ENCODE measurements at places on chromosomes 12 and 14. TPM values are rescaled to one million over a fixed set of nuclear protein-coding genes. Genes with fewer than 3 reads are reported as not detected.
A peak's percentile ranks its signal among the peaks of the same experiment; 100 is the strongest.

The RAD9B gene
- total RNA-seq, result not detected

GRCh38 chr14:54425537-54426274 lies 15.5 kb downstream of the CNIH1 start:
- no peak overlapping the region for H3K4me3 ChIP-seq
- no peak for DNase-seq
- H3K36me3 ChIP-seq, result peaks cover 24% of the 10 kb centered on the region
- no peaks in the 10 kb centered on the region for H3K27me3 ChIP-seq
- H3K27ac ChIP-seq, result no peak overlapping the region
- no peaks in the 10 kb centered on the region for H3K4me1 ChIP-seq

DNA sequence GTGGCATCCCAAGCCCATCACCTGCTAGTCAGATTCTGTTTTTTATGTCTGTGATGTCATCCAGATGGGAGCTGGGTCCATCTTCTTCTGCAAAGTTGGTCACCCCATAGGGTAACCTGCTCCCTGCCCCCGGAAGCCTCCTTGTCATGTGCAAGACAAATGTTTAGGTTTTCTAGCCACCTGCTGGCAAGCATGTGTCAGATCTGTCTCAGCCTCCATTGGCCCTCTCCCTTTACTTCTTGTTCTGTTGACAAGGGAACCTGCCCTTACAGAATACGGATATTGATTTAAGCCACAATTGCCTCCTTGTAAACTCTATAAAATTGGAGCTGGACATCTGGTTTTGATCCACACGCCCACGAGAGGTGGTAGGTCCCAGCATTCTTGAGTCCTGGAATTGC lies 7.5 kb downstream of the NTF3 start:
- H3K4me3 ChIP-seq, result no peak overlapping the region
- no peaks in the 10 kb centered on the region for H3K4me1 ChIP-seq
- no peaks in the 10 kb centered on the region for H3K36me3 ChIP-seq

DNA sequence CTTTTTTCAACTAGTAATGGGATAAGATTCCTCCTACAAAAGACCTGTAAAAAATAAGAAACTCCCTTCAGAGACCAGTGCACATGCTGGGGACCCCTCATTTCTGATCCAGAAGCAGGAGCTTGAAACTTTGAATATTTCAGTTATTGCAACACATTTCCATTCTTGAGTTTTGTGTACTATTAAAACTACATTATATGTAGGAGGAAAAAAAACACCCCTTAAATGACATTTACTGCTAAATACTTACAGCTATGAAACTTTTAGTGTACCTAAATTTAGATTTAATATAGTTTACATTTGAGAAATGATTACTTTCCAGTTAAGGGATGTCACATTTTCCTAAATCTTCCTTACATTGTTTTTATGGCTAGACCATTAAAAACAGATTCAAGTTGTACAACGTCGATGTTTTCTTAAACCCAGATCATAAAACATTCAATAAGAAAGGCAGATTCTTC lies 4.1 kb downstream of the LRIG3 start:
- H3K27ac ChIP-seq, result peak overlapping the region; percentile 99
- H3K4me3 ChIP-seq, result peak overlapping the region; percentile 8
- peaks cover 4% of the 10 kb centered on the region for H3K36me3 ChIP-seq
- no peaks in the 10 kb centered on the region for H3K27me3 ChIP-seq
- no peak for DNase-seq
- peaks cover 32% of the 10 kb centered on the region for H3K4me1 ChIP-seq

The PROX2 gene
- total RNA-seq, result not detected

DNA sequence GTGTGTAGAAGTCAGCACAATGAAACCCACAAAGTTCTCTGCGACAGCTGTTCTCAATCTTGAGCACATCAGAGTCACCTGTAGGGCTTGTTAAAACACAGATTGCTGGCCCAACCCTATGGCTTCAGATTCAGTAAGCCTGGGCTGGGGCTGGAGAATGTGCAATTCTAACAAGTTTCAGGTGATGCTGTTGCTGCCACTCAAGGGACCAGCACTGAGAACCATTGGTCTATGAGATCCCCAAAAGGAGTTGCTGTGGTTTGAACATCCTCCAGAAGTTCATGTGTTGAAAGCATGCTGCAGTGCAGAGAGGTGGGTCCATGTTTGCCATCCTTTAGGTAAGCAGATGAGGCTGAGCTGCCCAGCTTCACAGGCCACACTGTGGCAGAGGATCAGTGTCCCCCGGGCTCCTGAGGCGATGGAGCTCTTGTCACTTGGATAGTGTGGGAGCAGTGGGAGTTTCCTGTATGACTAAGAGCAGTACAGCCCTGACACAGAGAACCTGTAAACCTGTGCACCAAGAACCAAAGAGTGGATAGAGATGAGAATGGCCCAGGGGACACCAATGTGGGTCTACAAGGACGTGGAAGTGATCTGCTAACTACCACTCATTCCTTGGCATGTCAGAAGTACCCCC lies 8.0 kb upstream of the RTRAF start:
- DNase-seq, result no peak
- H3K4me3 ChIP-seq, result no peak overlapping the region
- H3K36me3 ChIP-seq, result no peaks in the 10 kb centered on the region
- H3K4me1 ChIP-seq, result no peaks in the 10 kb centered on the region
- H3K27ac ChIP-seq, result no peak overlapping the region

The SMAGP gene
- 10.5 TPM for total RNA-seq

The REC8 gene
- 4.5 TPM for total RNA-seq

GRCh38 chr12:53602176-53602864 lies 23.9 kb downstream of the ATF7 start:
- peaks cover 8% of the 10 kb centered on the region for H3K4me1 ChIP-seq
- no peak for DNase-seq
- H3K4me3 ChIP-seq, result no peak overlapping the region
- no peaks in the 10 kb centered on the region for H3K27me3 ChIP-seq

The COPZ1 gene
- 243 TPM for total RNA-seq

DNA sequence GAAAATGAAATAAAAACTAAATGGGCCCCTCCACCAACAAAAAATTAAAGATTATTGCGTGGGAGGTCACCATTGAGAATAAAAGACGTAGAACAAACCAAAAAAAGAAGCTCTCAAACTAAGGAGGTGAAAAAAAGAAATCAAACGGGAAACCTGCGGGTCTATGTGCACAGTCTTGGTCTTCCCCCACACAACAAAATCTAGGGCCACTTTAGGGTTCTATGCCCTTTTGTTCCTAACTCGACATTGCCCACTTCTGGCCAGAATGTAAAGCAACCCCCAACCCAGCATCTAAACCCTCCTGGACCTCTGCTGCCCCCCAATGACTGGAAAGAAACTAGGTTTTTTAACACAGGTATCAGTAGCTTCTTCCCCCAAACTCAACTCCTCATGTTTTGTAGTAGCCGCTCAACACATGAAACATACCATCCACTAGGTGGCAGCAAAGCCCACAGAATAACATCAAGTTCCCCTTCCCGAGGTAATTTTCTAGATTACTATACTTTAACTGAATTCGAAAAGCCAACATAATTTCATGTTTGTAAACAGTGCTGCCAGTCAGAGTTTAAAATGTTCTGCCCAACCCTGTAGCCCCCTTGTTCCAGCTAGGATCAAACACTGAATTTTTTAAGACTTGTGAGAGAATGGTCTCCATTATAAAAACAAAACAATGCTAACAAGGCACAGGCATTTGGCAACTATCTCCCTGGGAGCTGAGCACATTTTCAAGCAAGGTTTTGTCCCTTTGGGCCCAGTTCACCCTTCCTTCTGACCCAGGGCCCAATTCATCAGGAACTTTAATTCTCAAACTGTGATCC lies 18.7 kb downstream of the DAD1 start:
- H3K36me3 ChIP-seq, result peaks cover 23% of the 10 kb centered on the region
- H3K27me3 ChIP-seq, result no peaks in the 10 kb centered on the region

The PIWIL1 gene
- 0.22 TPM for total RNA-seq

The AHSA1 gene
- total RNA-seq, result 108 TPM

DNA sequence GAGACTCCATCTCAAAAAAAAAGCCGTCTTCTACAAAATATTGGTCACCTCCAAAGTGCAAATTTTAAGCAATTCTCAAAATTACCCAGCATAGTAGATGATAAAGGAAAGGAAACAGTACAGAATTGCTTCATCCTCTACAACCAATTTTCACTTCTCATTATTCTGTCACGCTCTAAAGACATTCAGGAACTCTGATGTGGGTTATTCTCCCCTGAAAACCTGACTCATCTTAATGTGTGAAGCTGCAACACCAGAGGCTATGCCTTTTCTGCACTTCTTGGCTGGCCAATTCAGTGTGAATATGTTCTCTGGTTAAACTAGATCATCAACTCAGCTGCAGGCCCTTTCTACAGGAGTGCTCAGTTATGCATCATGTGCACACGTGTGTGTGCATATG lies 11.0 kb downstream of the PTGER2 start:
- no peak overlapping the region for H3K4me3 ChIP-seq
- no peak overlapping the region for H3K27ac ChIP-seq
- no peaks in the 10 kb centered on the region for H3K27me3 ChIP-seq

The MYO1H gene
- not detected for total RNA-seq

DNA sequence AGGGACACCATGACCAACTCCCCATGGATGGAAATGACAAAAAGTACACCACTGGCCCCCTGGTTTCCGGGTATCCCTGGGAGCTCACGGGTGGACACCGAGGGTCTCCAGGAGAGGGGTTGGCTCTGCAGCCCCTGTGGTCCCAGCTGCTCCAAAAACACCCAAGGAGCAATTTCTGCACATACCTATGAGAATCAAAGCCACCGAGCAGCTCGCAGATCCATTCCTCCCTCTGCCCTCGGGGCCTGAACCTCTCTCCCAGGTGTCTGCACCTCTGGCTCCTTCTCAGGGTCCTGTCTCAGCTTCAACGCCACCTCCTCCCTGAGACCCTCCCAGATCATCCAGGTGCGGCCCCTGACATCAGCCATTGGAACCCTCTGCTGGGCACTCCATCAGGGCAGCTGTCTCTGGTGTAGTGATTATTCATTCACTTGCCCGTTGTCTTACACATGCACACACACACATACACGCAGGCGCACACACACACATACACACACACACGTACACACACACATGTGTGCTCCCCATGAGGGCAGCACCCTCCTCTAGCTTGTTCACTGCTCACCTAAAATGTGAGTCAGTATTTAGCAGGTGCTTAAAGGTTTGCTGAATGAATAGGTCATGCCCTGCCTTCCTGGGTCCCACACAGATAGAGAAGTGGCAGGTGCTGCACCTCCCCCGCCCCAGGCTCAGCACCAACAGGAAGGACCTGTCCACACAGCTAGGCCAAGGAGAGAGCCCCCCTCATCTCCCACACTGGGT lies 5.9 kb downstream of the RIMBP2 start:
- H3K27ac ChIP-seq, result no peak overlapping the region
- H3K4me3 ChIP-seq, result no peak overlapping the region
- H3K27me3 ChIP-seq, result no peaks in the 10 kb centered on the region

The MYBPC1 gene
- total RNA-seq, result not detected

The KRT1 gene
- total RNA-seq, result 2.8 TPM

GRCh38 chr12:66446276-66446675 lies 144.0 kb downstream of the HELB start:
- H3K27ac ChIP-seq, result no peak overlapping the region
- no peak overlapping the region for H3K4me3 ChIP-seq
- no peaks in the 10 kb centered on the region for H3K27me3 ChIP-seq
- no peaks in the 10 kb centered on the region for H3K36me3 ChIP-seq
- H3K4me1 ChIP-seq, result no peaks in the 10 kb centered on the region
- no peak for DNase-seq

- DNase-seq, result peak; percentile 29
- H3K4me3 ChIP-seq, result no peak overlapping the region
- H3K27ac ChIP-seq, result no peak overlapping the region
- no peaks in the 10 kb centered on the region for H3K27me3 ChIP-seq
- no peaks in the 10 kb centered on the region for H3K4me1 ChIP-seq
- no peaks in the 10 kb centered on the region for H3K36me3 ChIP-seq
Measured at GRCh38 chr14:61950340-61950739, 188.1 kb downstream of the SNAPC1 start.

DNA sequence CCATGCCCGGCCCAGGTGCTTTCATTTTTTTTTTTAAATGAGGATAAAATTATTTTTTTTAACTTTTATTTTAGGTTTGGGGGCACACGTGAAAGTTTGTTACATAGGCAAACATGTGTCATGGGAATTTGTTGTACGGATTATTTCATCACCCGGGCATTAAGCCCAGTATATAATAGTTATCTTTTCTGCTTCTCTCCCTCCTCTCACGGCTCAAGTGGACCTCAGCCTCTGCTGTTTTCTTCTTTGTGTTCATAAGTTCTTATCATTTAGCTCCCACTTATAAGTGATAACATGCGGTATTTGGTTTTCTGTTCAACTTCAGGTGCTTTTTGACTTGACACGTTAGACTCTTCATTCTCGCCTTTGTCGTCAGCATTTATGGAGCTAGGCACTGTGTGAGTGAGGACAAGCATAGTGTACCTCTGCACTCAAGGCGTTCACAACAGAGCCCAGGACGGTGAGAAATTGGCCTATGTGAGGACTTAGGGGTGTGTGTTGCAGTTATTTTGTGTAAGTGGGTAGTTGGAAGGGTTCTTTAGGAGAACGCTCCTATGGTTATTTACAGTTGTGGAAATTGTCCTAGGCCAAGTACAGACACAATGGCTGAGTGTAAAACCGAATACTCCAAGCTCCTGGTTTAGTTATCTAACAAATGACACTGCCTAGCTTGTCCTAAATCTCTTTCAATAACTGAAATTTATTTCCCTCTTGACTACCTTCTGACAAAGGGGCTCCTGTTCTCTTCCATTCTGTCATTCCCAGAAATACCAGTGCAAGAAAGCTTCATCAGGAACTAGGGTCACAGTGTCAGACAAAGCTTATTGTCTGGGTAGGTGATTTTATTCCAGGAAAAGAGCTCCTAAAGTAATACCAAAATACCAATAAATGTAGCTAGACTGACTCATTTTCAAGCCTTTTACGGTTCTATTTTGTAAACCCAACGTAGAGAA lies 200.5 kb upstream of the PRICKLE1 start:
- H3K27ac ChIP-seq, result no peak overlapping the region
- no peaks in the 10 kb centered on the region for H3K36me3 ChIP-seq
- DNase-seq, result no peak
- H3K27me3 ChIP-seq, result no peaks in the 10 kb centered on the region

DNA sequence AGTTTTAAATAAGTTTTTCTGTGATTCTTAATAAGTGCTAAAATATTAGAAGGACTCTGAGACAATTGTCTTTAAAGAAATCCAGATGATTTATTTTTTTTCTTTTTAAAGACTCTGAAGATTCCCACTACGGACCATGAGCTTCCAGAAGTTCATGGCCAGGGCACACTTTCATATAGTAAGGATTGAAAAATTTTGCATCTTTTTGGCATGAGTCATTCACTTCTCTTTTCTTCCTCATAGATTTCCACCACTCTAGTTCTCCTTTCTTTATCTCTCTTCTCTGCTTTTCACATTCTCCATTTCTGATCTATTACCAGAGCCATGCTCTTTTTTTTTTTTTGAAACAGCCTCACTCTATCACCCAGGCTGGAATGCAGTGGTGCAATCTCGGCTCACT lies 385.8 kb downstream of the FLRT2 start:
- H3K27ac ChIP-seq, result no peak overlapping the region
- DNase-seq, result no peak
- no peaks in the 10 kb centered on the region for H3K4me1 ChIP-seq
- no peaks in the 10 kb centered on the region for H3K36me3 ChIP-seq
- no peaks in the 10 kb centered on the region for H3K27me3 ChIP-seq
- H3K4me3 ChIP-seq, result no peak overlapping the region

GRCh38 chr12:42285431-42285830 lies 40.5 kb downstream of the ZCRB1 start:
- no peaks in the 10 kb centered on the region for H3K4me1 ChIP-seq
- H3K36me3 ChIP-seq, result no peaks in the 10 kb centered on the region
- no peak for DNase-seq

The CLEC9A gene
- not detected for total RNA-seq

- H3K27ac ChIP-seq, result peak overlapping the region; percentile 14
- H3K4me1 ChIP-seq, result peaks cover 43% of the 10 kb centered on the region
- peak; percentile 24 for DNase-seq
- no peaks in the 10 kb centered on the region for H3K36me3 ChIP-seq
- no peak overlapping the region for H3K4me3 ChIP-seq
- H3K27me3 ChIP-seq, result no peaks in the 10 kb centered on the region
Measured at GRCh38 chr14:49972823-49973222, 79.9 kb downstream of the ARF6 start.

The KRT80 gene
- not detected for total RNA-seq

Measured in thyroid gland (tissue), 4 donors.